ENCODE measurements at places on chromosomes 7 and 10.

DNA sequence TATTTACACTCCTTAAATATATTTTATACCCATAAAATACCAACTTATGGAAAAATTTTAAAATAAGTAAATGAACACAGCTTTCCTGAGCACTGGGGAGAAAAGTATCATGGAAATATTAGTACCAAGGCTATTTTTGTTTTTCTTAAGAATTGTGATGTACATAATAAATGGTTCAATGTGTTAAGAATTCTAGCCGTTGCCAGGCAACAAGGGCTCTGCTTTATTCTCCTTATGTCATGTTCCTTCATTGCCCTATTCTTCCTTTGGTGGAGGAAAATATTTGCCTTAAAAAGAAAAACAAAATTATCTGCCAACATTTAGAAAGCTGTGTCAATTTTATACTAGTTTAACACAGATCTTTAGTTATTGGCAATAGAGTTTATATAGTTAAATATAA, 2.6 kb upstream of the ZPBP start:
- DNase-seq = no peak

- DNase-seq = no peak
Observed at GRCh38 chr10:113320987-113321386, 231.9 kb upstream of the HABP2 start.

GRCh38 chr7:107939573-107940489, 48.8 kb downstream of the DLD start:
- no peak for DNase-seq

- no peak for DNase-seq
Observed at GRCh38 chr7:157193274-157193673, 54.5 kb downstream of the UBE3C start.

DNA sequence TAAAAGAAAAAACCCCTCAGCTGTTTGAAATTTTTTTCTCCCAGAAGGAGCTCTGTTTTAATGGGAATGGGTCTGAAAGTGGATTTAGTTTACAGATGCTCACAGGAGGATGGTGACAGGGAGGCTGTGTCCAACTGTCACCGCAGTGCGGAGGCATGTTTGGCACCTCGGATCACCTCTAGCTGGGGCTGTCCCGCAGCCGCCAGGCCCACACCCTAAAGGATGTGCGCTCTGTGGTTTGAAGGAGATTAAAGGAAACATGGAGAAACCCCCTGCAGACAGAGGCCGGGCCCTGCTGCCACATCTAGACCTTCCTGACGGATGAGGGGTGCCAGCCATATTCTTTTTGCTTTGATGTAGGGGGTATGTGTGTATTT, 160.6 kb downstream of the DNAJB6 start:
- no peak for DNase-seq

GRCh38 chr10:31582365-31583052, 263.5 kb downstream of the ZEB1 start:
- no peak for DNase-seq

- DNase-seq = no peak
Observed at GRCh38 chr7:88306590-88307048, at the start of gene STEAP4. Gene STEAP4, minus strand, starts transcription at chr7:88306894. Its CDS starts 22,625 bp downstream, at chr7:88284269.

DNA sequence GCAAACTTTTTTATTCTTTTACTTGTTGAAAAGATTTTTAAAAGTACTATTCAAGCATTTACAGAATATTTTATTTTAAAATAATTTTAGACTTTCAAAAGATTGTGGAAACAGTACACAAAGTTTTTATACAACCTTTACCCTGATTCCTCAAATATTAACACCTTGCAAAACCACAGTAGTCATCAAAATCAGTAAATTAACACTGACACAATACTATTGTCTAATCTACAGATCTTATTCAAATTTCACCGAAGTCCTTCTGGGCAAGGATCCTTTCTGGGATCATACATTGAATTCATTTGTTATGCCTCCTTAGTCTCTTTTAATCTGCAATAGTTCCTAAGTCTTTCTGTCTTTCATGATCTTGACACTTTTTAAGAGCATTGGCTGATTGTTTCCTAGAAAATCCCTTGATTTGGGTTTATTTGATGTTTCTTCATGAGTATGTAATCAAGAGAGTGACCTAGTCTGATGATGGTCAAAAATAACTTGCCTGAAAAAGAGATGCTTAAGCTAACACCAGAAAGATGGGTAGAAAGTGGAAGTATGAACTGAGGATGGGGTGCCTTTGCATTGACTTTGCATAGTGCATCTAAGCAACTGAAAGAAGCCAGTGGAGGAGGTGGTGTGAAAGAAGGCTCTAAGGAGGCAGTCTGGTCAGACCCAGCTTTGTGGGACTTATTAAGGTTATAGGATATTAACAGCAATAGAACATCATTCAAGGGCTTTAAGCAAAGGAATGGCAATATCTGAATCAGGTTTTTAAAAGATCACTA, 9.7 kb downstream of the STAMBPL1 start:
- no peak for DNase-seq

GRCh38 chr10:44114441-44114840, 270.5 kb downstream of the CXCL12 start:
- no peak for DNase-seq

DNA sequence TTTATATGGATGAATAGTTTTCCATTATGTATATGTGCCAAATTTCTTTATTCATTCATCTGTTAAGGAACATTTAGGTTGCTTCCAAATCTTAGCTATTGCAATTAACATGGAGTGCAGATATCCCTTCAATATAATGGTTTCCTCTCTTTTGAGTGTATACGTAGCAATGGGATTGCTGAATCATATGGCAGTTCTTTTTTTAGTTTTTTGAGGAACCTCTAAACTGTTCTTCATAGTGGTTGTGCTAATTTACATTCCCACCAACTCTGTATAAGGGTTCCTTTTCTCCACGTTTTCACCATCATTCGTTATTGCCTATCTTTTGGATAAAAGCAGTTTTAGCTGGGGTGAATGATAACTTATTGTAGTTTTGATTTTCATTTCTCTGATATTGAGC, 46.5 kb downstream of the FAS start:
- DNase-seq = peak; percentile 44

GRCh38 chr7:40733578-40733977, 598.8 kb downstream of the SUGCT start:
- DNase-seq = peak; percentile 56

- DNase-seq = no peak
Observed at GRCh38 chr10:3324612-3325038, 152.0 kb upstream of the PITRM1 start.

DNA sequence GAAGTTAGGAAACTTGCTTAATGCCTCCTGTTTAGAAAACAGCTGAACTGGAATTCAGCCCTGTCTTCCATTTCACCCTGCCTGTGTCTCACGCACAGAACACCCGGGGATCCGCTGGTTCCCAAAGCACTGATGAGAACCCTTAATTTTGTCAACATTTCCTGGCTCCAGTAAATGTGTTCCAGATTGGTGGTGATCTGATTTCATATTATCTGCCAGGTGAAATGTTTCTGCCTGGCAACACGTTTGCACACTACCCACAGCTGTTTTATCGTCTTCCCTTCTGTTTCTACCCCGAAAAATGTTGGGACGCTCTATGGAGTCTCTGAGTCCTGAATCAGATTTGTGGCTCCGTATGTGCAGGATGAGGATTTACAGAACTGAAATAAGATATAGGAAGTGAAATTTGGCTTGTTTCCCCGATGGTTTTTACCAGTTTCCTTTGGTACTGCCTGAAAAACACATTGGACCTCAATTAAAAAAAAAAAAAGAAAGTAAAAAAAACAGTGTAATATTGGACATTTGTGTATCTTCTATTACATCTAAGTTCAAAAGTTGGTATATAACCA, 29.0 kb downstream of the MRC1 start:
- no peak for DNase-seq

- no peak for DNase-seq
Observed at GRCh38 chr10:31358688-31359330, 39.8 kb downstream of the ZEB1 start.

- DNase-seq = no peak
Observed at GRCh38 chr10:3228629-3228945, 56.0 kb upstream of the PITRM1 start.

DNA sequence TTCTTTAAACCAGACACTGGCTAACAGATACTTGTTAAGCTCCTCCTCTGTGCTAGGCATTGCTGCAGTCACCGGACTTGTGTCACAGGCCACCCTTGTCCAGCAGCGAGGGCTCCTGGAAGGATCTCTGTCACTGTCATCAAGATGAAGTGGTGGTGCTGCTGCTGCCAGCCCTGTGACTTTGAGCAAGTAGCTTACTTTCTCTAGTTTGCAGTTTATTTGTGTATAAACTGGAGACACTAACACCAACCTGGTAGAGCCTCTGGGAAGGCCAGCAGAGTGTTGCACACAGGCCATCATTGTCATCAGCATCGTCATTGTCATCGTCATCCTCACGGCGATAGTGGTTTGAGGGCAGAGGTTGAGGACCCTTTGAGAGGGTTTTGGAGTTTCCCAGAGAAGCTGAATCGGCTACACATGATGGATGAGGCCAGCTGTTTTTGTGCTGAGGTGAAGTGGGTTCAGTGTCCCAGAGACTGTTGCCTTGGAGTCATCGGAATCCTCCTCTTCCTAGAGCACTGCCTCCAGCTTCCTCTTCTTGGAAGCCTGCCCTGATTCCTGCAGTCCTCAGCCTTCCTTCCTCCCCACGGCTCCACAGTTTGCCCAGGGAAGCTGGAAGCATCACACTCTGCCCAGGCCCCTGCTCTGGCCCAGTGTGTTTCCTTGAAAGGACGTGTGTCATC, 128.4 kb downstream of the GRK5 start:
- DNase-seq = no peak

DNA sequence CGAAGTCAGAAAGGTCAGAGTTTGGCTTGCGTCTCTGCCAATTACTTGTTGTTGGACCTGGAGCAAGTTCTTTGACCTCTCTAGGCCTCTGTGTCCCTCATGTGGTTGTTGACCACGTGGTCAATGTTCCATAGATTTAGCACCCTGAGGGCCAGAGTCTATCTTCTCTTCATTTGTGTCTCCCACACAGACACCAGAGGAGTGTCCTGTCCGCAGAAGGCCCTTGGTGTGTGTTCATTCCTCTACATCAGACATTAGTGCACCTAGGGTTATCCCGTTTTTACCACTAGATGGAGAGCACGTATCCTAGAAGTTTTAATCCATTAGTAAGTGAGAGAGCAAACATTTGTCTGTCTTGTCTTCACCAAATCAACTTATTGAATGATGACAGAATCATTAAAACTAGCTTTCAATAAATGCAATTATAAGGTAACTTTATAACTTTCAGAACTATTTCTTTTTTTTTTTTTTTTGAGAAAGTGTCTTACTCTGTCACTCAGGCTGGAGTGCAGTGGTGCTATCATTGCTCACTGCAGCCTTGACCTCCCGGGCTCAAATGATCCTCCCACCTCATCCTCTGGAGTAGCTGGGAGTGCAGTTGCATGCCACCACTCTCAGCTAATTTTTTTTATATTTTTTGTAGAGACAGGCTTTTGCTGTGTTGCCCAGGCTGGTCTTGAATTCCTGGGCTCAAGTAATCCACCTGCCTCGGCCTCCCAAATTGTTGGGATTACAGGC, 122.5 kb upstream of the ANKRD1 start:
- peak; percentile 49 for DNase-seq

GRCh38 chr7:156768698-156769472, 124.1 kb downstream of the LMBR1 start:
- DNase-seq = no peak

- DNase-seq = peak; percentile 35
Observed at GRCh38 chr7:141291541-141291940, 217.7 kb downstream of the TMEM178B start.

DNA sequence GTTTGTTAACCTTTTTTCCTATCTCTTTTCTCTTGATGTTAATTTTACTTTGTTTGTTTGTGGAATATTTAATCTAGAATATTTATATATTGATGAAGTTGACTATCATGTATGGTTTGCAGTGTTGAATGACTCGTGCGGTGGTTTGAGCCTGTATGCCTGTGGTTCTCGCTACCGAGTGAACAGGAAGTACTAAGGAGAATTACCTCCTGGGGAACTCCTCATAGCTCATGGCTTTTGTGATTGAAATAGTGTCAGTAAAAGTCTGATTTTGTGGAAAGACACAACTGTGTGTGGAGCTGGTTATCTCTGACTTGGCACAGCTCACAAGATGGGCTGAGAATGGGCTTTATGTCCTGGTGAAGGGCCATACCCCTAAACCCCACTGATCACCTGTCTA, 498.6 kb downstream of the GLRX3 start:
- DNase-seq = no peak

DNA sequence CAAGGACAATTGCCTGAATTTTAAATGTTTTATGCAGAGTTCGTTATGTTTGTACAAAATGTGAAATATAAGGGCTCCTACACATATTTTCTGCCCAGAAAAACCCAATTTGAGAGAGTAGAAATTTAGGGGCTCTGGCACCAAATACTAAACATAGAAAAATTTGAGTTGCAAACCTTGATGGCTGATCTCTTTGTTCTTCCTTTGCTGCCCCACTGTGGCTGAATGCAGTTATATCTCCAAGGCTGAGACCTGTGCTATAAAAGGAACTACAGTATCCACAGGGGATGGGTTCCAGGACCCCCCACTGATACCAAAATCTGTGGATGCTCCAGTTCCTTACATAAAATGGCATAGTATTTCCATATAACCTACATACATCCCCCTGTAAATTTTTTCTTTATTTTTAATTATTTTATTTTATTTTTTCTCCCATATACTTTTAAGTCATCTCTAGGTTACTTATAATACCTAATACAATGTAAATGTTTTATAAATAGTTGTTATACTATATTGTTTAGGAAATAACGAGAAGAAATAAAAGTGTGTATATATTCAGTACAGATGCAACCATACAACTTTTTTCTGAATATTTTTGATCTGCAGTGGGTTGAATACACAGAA, 22.5 kb downstream of the CFAP43 start:
- peak; percentile 66 for DNase-seq

DNA sequence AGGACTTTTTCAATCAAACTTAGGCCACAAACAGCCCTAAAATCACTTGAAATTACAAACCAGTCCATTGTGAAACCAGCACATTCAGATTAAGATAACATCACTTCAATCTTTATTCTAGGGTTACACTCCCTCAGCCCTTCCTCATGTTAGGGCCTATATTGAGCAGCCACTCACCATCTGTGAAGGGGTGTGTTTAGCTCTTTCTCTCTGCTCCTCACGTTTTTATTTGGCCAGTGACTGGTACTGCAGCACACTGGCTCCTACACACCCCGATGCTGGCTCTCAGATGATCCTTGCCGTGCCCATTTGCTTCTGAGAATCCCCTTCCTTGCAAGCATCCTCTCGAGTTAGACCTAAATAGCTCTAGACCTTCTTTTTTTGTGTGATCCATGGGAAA, 604.5 kb downstream of the INHBA start:
- no peak for DNase-seq

DNA sequence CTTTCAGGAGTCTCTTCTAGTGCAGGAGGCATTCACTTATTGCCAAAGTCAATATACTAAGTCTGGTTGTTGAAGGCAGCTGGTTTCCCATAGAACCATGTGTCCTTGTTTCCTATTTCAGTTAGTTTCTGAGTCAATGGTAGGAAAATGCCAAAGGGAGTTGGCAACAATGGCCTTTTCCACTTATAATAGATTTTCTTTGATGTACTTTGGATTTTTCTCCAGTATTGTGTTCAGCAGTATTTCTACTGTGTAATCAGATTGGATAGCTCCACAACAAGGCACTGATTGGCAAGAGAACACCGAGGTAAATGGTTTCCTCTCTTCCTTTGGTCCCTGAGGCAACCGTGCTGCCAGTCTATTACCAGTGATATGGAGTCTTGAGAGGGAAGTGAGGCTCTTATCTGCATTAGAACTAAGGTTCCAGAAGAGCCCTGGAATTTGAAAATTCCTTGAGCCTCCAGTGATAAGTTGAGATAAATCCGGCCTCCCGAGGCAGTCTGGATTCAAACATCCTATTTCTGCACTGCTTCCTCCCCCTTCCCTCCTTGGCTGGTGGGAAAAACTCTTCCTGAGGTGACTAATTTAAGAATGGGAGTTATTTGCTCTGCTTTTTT, 7.9 kb upstream of the SEPTIN7 start:
- DNase-seq = no peak

- DNase-seq = no peak
Observed at GRCh38 chr7:105131890-105132289, 117.9 kb downstream of the KMT2E start.

Measured in OCI-M1 (cell line).